Endodermal cell (in vitro differentiated cells): ENCODE measurements at places on chromosomes 3 and 15.
A peak's percentile ranks its signal among the peaks of the same experiment; 100 is the strongest.

DNA sequence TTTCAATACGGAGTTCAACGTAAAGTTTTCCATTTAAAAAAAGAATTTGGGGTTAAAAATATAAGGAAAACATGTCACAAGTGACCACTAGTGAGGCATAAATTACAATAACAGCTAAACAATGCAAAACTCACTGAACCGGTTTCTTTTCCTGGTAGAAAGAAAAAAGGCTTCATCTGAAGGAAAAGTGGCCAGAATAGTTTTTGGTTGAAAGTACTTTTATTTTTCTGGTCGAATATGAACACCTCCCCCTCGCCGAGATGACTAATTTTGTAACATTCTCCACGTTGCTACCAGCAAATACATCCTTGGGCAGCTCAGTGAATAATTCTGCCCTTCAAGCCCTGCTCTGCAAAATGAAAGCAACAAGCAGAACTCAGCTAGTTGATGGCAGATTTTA is 3.9 kb upstream of the SRGAP3 start:
- no peak for DNase-seq

- no peak for DNase-seq
These were observed 17.9 kb upstream of the ICE2 start for GRCh38 chr15:60496853-60497252.

- no peak for DNase-seq
These were observed 211.0 kb upstream of the LMCD1 start for GRCh38 chr3:8290611-8291010.

DNA sequence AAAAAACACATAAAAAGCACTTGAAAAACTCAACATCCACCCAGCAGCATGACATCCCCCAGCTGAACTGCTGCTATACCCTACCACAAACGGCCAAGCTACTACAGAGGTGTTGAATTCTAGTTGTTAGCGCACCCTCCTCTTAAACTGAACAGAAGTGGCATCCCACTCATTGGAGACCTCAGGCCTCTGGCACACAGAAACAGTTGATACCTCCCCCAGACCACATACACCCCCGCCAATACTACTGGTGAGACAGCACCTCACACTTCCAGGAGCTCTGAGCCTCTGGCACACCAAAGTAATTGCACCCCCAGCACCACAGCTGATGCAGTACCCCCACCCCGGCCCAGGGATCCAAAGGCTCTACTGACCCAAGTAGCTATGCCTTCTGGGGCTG is 190.2 kb downstream of the SCAPER start:
- DNase-seq = no peak

- no peak for DNase-seq
These were observed 22.9 kb upstream of the OSBPL11 start for GRCh38 chr3:125618208-125618607.

- DNase-seq = no peak
These were observed 138.3 kb downstream of the RYR3 start for GRCh38 chr15:33448961-33449606.

DNA sequence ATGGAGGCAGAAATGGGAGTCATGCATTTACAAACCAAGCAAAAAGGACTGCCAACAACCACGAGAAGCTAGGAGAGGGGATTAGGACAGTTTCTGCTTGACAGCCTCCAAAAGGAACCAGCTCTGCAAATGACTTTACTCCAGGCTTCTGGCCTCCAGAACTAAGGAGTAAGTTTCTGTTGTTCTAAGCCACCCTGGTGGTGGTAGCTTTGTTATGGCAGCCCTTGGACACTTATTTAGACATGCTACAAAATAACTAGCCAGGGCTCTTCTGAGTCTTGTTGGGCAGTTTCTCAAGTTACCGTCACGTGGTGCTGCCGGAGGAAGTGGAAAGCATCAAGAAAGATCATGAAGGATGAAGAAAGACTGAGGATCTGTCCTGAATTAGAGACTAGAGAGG is 386.5 kb downstream of the LRTM1 start:
- DNase-seq = no peak

GRCh38 chr15:39447346-39447745 is 133.5 kb upstream of the THBS1 start:
- DNase-seq = no peak

- no peak for DNase-seq
These were observed 75.8 kb downstream of the LRIG1 start for GRCh38 chr3:66425032-66425431.

DNA sequence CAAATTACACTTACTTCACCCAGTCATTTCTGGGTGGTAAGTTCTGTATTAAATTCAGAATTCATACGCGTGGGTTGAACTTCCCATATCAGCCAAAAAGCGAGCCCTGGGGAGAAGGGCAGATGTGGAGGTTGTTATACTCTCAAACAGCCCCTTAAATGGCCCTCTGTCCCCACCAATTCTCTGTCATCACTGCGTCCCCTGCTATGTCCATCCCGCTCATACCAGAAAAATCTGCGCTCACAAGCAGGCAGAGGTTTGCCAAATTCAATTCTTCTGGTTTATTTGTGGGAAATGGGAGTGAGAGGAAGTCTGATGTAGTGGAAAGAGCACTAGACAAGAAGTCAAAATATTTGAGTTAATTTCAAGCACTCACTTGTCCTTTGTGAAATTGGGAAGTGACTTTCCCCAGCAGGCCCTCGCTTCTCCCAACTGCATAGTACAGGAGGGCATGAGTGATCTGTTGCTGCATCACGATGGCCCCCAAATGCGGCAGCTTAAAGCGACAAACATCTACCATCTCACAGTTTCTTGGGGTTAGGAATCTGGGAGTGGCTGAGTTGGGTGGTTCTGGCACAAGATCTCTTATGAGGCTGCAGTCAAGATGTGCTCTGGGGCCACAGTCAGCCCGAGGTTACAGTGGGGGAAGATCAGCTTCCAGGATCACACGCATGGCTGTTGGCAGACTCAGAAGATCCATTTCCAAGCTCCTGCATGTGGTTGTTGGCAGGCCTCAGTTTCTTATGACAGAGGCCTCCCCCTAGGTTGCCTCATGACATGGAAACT is 67.7 kb downstream of the CPN2 start:
- DNase-seq = peak; percentile 30

GRCh38 chr3:67657192-67657591 is 2.8 kb upstream of the SUCLG2 start:
- no peak for DNase-seq

DNA sequence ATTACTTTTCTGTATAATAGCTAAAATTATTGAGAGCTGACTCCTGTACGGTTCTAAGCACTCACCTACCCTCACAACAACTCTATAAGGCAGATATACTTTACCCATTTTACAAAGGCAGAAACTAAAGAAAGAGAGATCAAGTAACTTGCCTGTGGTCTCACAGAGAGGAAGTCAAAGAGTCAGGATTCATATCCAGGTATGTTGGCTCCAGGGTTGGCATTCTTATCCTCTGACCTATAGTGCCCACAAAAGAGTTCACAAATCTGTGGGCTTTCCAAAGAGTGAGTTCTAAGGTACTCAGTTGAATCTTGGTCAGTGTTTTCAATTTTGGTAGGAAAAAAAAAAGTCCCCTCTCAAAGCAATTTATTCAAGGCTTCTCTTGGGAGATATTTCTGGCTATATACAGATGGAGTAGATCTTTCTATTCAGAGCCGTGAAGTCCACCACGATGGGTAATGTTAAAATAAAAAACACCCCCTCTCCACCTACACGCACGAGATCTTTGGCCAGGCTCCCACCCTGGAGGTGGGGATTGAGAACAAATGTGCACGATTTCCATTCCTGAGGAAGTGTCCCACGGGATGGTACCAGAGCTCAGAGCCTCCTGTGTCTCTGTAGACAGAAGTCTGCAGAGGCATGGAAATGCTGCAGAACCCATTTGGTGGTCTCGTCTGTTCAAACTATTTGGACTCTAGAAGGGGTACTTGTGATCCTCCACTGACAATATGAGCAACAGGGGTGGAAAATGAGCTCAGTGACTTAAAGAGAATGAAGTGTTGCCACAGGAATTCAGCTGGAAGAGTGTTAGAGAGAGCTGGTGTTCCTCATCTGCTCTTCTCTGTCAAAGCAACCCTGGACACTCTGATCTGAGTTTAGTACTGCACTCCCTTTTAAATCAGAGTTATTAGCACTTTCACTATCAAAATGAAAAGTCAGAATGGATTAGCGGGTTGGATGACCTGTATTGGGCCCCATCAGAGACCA is 212.1 kb upstream of the EIF1B start:
- no peak for DNase-seq

DNA sequence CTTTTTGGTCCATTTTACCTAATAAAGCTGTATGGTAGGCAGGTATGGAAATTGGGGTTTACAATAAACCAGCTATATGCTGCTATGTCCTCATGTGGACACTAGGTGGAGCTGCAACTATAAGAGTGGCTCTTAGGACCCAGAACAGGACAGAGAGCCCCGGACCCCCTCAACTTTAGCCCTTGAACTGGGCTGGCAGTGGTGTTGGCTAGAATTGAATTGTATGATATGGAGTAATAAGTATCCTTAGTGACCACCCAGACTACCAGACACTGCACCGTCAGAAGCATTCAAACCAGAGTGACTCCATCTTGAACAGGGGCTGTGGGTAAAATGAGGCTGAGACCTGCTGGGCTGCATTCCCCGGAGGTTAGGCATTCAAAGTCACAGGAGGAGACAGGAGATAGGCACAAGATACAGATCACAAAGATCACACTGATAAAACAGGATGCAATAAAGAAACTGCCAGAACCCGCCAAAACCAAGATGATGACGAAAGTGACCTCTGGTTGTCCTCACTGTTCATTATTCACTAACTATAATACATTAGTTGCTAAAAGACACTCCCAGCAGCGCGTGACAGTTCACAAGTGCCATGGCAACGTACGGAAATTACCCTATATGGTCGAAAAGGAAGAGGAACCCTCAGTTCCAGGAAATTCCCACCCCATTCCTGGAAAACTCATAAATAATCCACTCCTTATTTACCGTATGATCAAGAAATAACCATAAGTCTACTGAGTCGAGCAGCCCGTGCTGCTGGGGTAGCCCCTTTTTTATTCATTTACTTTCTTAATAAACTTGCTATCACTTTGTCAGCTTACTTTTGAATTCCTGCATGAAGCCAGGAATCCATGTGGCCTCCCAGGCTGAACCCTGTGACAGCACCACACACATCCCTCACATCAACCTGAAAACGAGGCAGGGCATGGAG is 68.7 kb upstream of the BLM start:
- peak; percentile 82 for DNase-seq

- peak; percentile 32 for DNase-seq
These were observed 11.4 kb downstream of the KLF15 start for GRCh38 chr3:126345641-126346460.

- DNase-seq = no peak
These were observed 18.1 kb downstream of the H1-8 start for GRCh38 chr3:129560911-129561594.

DNA sequence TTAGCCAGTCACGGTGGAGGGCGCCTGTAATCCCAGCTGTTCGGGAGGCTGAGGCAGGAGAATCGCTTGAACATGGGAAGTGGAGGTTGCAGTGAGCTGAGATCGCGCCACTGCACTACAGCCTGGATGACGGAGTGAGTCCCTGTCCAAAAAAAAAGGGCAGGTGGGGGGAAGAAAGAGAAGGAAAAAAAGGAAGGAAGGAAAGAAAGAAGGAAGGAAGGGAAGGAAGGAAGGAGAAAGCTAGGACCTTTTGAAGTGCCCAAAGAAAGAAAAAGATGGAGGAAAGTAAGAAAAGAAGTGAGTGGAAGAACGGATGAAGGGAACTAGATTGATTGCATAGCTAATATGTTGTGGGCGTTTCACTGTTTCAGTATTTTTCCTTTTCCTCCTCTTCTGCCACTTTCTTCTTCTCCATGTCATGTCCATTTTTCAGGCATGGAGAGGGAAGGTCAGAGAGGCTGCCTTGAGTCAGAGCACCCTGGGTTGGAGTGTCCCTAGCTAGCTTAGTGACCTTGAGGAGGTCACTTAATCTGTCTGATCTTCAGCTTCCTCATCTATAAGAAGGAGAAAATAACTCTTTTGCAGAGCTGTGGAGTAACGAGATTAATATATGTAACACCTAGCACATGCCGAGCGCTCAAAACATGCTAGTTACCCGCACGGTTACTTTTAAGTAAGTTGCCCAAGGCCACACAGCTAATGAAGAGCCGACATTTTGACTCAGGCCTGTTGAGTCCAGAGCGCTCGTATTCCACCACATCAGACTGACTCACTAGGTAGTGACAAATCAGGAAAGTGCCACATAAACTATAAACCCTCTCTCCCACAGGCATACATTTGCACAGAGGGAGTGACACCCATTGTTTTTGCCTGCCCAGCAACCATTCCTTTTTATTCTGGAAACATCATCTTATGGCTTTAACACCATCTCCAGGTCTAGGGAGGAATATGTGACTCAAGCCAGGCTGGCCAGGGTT is 42.2 kb downstream of the BHLHE40 start:
- no peak for DNase-seq

- peak; percentile 72 for DNase-seq
These were observed 23.5 kb upstream of the RAP2B start for GRCh38 chr3:153138276-153139210.

- DNase-seq = no peak
These were observed 56.4 kb downstream of the NCEH1 start for GRCh38 chr3:172654470-172654869.

- DNase-seq = peak; percentile 91
These were observed 10.6 kb downstream of the MAPKAPK3 start for GRCh38 chr3:50627407-50628051.

DNA sequence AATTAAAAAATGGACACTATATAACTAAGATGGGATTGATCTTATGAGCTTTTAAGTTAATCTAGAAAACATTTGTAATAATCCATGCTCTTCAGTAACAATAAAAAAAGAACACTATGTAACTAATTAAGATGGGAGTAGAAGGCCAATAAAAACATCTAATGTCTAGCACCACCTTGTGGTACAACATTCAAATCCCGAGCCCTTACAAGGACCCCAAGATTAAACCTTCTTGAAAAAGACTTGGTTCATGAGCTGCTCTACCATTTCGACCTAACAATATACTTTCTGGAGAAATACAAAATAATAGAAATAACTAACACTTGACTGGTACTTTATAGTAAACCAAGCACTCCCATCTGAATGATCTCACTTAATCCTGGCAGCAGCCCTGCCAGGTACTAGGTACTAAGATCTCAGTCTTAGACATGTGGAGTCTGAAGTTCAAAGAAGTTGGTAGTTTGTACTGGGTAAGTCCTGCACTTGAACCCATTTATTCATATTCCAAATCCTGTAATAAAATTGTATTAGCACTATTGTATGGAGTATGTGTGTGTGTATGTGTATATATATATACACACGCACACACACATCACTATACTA is 21.8 kb downstream of the METTL6 start:
- DNase-seq = peak; percentile 55

DNA sequence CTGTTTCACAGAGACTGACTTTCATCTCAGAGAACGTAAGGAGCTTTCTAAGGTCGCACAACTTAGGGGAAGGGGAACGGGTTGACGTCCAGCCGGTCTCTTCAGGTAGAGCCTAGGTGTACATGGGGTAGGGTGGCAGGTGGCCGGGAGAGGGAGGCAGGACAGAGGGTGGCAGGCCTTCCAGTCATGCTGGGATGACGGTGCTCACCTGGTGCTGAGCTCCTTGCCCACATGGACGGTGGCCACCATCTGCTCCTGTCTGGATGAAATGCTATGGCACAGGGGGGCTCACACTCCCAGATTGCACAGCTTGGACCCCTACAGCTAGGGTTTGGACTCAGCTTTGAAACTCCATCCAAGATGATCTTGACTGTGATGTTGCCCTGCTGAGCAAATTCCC is 144.5 kb downstream of the ATP10A start:
- peak; percentile 28 for DNase-seq
